ENCODE measurements at places on chromosomes 16 and 17. TPM values are rescaled to one million over a fixed set of nuclear protein-coding genes. Genes with fewer than 3 reads are reported as not detected.

Gene LDHD
- total RNA-seq = not detected

Gene EEF2KMT
- total RNA-seq = 19.5 TPM

Gene TP53TG3C
- total RNA-seq = not detected

Gene CDK5R1
- total RNA-seq = 0.49 TPM

Gene GPR142
- not detected for total RNA-seq

Gene RAD51C
- total RNA-seq = 51.3 TPM

Gene DNAAF8
- total RNA-seq = 3.4 TPM

Gene ZPBP2
- not detected for total RNA-seq

Gene SOX9
- 0.82 TPM for total RNA-seq
